ENCODE measurements at places on chromosomes 5 and 9.

DNA sequence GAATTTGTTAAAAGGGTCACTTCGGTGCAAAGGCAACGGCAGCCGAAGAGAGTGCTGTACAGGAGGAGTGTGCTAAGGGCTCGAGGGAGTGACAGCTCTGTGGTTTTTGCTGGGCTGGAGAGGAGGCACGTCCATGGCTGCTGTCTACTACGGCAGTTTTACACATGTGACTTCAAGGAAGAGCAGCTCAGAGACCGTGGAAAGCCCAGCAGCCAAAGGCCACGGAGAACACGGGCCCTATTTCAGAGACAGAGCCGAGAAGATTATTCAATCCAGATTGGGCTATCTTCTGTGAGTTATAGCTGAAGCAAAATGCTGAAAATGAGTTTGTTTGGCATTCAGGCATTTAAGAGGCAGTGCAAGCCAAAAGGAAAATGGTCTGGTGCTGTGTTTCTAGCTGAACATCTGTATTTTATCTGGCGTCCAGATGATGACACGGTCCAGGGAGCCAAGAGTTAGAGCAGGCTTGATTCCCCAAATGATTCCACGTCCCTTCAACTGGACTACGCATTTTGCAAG, 96.4 kb downstream of the RFK start:
- no peak for DNase-seq

- DNase-seq, result no peak
These were observed 7.3 kb upstream of the CDC14B start for GRCh38 chr9:96626912-96627311.

DNA sequence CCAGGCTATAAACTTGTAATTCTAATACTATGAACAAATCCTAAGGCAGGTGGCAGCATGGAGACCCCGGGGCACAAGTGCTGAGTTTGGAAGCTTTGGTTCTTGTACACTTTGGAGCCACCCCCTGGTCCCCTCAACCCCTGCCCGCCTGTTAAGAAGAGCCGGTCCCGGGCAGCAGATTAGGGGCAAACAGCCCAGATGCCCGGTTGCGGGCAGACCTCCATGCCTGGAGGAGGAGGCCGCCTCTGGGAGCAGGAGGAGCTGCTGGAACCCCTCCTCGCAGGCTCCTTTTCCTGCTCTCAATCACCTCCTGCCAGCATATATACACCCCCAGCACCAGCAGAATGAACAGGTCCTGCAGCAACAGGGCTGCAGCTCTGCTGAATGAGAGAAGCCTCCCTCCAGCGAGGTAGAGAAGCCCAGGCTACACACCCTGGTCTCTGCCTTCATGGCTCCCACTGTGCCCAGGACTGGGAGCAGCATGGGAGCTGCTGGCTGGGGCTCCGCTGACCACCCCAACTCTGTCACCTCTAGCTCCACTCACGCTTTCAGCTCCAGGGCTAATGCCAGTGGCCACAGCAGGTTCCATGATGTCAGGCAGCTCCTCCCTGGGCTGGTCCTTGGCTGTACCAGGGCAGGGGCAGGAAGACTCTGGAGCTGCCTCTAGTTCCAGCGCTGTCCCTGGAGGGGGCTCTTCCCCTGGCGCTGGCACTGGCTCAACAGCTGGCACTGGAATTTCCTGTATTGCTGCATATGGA, 1713.5 kb upstream of the ACO1 start:
- no peak for DNase-seq

- DNase-seq, result no peak
These were observed 279.1 kb upstream of the EFNA5 start for GRCh38 chr5:107949688-107950341.

- DNase-seq, result no peak
These were observed 12.3 kb downstream of the PAPPA start for GRCh38 chr9:116165912-116166311.

GRCh38 chr9:89426384-89426961, 71.4 kb downstream of the SEMA4D start:
- no peak for DNase-seq

DNA sequence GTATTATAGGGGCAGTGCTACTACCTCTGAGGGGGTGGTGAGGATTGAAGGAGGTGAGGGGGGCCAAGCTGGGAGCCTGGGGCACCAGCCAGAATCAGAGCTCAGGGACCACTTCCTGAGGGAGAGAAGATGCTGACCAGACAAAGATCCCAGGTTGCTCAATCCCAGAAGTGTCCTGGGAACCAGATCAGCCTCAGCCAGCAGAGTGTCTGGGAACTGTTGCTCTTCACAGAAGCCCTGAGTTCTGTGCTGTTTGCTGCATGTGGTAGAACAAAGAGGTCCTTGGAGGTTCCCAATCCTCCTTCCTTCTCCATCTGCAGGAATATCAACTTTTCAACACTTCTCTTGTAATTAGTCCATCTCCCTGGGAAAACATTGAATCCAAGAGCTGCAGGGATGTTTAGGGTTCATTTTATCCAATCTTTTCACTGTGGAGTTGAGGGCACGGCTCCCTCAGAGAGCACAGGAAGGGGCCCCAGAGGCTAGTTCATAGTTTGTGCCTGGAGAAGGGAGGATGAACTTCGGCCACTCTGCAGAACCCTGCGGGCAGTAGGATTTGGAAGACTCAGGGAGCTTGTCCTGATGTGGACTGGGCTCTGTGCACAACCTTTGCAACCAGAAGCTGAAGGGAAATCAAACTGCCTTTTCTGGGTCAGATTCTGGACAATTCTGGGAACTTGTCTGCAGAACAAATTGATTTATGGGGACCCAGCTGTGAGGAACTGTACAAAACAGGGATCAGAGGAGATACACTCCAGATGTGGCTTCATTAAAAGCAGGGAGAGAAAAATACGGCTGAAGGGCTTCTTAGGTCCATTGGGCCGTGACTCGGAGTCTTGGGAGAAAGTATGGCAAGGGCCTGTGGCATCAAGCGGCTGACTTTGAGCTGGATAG, 57.1 kb downstream of the GALNT12 start:
- no peak for DNase-seq

DNA sequence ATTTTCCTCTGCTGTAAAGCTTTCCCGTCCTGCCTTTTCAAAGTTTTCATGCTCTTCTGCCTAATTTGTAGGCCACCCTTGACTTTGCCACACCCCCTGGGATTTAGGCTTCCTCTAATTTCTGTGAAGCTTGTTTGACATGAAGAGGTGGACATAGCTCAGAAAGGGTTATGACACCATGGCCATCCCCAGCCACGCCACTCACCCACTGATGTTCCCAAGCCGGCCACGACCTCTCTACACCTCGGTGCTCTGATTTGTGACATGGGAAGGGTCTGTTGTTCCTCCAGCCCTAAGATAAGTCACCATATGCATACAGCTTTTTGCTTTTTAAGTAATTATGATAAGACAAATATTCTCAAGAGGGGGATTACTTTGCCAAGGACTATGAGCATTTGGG, 139.5 kb downstream of the BARX1 start:
- no peak for DNase-seq

DNA sequence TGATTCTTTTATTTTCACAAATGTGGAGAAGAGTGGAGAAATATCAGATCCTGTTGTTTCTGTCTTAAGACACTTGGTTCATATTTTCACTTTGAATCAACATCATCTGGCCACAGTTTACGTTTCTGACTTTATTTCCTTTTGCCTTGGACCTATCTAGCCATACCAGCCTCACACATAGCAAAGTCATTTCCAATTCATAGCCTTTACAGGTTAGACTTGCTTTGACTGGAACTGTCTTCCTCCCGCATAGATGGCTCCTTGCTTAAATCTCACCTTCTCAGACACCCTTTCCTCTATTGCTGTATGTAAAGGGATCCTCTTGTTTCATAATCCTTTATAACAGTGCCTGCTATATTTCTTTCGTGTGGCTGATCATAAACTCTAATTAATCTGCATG, 297.8 kb downstream of the SH3GL2 start:
- DNase-seq, result no peak

DNA sequence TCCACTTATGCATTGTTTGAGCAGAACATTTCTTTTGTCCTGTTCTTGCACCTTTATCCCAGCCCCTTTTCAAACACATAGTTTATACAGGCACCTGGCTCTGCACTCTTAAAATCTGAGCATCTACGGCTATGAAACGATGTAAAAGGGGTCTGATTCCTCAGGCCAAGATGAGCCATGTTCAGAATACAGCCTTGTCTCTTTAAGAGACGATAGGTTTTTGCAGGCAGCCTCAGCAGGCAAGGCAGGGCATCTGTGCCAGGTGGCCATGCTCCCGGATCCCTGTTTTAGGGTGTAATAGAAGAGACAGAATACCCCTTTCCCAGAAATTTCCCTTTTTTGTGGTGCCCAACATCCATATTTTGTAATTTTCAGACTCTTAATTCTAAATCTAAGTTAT, 89.1 kb upstream of the NFIB start:
- no peak for DNase-seq

DNA sequence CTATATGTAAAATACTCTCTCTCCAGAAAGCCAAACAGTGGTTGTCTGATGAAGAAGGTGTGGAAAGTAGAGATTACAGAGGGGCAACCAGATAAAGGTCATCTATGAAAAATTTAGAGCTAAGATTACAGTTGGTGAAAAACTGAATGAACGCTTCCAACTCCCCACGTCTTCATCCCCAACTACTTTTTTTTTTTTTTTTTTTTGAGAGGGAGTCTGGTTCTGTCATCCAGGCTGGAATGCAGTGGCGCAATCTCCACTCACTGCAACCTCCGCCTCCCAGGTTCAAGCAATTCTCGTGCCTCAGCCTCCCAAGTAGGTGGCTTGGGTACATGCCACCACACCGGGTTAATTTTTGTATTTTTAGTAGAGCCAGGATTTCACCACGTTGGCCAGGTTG, 64.3 kb downstream of the RAPGEF6 start:
- DNase-seq, result no peak

- no peak for DNase-seq
These were observed 69.5 kb upstream of the UNC5A start for GRCh38 chr5:176740702-176741496.

- no peak for DNase-seq
These were observed 12.3 kb downstream of the MED10 start for GRCh38 chr5:6365977-6366590.

- no peak for DNase-seq
These were observed 1.5 kb downstream of the SPAAR start for GRCh38 chr9:35910613-35911359.

All from stimulated activated CD4-positive, alpha-beta T cell treated with anti-CD3 and anti-CD28 coated beads, Interleukin-1b, Interleukin-23, amount 100 ng/mL, for 1 hour (primary cell).